ENCODE measurements at places on chromosomes 12 and 14. TPM values are rescaled to one million over a fixed set of nuclear protein-coding genes. Genes with fewer than 3 reads are reported as not detected.

DNA sequence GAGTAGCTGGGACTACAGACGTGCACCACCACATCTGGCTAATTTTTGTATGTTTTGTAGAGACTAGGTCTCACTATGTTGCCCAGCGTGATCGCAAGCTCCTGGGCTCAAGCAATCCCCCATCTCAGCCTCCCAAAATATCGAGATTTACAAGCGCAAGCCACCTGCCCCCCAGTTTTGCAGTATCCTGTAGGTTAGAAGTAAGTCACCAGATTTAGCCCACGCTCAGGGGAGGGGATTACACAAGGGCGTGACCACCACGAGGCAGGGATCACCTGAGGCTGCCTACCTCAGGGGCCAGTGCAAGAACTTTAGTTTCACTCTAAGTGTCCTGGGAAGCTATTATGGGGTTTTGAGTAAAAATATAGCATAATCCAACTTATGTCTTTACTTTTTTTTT lies 39.2 kb upstream of the PLEKHG6 start:
- DNase-seq: no peak

DNA sequence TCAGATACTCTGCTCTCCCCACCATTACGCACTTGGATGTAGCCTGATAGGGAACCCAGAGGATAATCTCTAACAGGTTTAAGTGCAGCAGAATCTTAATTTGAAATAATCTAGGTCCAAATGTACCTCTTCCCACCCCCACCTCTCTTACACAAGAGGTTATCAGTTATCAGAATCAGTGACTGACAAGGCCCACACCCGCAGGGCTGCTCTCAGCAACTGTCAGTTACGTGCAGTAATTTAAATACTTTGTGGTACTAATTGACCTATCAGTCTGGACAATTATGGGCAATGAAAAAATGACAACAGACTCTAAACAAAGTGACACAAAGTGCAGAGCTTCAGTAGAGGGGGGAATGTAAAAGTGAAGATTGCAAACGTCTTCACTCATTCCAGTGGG lies 74.0 kb downstream of the CLIP1 start:
- no peak for DNase-seq

DNA sequence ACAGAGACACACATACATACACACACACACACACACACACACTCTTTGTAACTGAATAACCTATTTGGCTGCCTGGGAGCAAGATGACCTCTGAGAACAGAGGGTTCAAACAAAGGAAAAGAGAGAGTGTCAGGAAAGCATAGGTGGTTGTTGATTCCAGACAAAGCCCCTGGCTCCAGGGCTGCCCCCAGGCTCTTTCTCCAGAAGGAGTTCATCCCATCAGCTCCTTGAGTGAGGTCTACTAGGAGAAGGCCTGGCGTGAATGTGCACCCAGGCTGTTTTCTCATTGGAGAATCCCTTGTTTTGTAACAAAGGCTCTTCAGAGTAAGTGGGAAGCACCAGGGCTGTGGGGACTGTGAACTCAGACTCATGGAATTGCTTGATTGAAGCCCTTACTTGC lies 151.9 kb downstream of the EMP1 start:
- no peak for DNase-seq

DNA sequence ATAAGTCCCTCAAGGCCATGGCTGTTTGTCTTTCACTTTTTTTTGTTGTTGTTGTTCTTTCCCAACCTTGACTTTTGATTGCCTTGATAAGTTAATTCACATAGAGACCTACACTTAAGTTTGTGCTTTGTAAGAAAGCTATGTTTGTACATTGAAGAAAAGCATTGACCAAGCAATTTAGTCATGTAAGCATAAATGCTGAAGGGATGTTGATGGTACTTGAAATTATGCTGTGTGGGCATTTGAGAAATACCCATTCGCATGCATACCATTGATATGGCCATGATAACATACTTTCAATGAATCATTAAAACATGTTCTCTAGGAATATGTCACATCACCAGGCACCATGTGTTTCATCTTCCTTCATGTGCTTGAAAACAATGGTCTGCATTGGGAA lies 803.7 kb upstream of the TMEM132C start:
- DNase-seq: no peak

Gene TRHDE
- total RNA-seq: 1.8 TPM

Gene PTGER2
- total RNA-seq: 0.21 TPM

Gene GSC
- total RNA-seq: 1.5 TPM

Gene TMPRSS12
- total RNA-seq: not detected

Gene LALBA
- not detected for total RNA-seq

Gene MANSC4
- total RNA-seq: not detected

Gene ASCL1
- not detected for total RNA-seq

Gene ZDHHC22
- 0.41 TPM for total RNA-seq

Gene CEBPE
- total RNA-seq: not detected
